Ureter (tissue), 1 donor: ENCODE measurements at places on chromosomes 1 and 21. TPM values are rescaled to one million over a fixed set of nuclear protein-coding genes. Genes with fewer than 3 reads are reported as not detected.

DNA sequence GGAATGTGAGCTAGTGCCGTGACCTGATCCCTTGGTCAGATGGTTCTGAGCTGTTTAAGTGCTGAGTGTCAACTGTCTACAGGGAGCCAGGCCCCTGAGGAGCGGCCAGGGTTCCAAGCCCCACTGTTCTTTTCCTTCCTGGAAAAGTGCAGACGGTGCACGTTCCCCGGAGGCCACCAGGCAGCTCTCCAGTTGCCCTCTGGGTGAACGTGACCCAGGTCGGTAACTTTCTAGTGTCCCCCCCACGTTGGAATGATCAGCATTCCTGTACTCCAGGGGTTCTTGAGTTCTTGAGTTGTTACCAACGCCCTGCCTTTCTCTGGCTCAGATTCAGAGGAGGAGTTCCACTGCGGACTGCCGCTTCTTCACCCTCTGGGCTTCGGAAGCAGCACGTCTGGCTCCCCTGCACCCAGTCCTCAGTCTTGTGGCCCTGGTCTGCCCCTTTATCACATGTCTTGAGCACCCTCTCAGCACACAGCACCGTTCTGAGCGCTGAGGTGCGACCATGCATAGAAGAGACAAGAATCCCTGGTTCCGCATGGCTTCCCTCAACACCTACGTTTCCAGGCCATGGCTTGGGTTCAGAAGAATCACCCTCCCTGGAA is 131.5 kb downstream of the DHRS3 start:
- DNase-seq: no peak

GRCh38 chr1:85366391-85367170 is 90.1 kb upstream of the BCL10 start:
- DNase-seq: no peak

- no peak for DNase-seq
Measured at GRCh38 chr1:42454403-42454802, 1.4 kb downstream of the ZMYND12 start.

TRAF3IP3 gene
- total RNA-seq: 6.2 TPM

RCAN3 gene
- total RNA-seq: 19.0 TPM

DNA sequence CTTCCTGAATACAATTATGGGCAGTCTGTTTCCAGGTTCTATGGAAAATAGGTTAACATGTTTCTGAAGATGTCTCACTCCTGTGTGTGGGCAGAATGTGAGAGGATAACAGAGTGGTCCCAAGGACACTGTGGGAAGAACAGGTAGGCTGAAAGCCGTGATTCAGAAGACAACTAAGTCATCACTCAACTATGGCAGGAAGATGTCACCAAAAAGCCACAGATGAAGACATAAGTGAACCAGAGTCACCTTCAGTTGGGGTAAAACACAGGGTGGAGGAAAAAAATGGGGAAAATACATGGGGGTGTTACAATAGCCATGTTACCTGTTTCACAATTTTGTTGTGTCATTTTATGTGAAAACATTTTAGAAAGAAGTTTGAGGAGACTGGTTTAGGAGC is 75.1 kb downstream of the UCHL5 start:
- no peak for DNase-seq

DNA sequence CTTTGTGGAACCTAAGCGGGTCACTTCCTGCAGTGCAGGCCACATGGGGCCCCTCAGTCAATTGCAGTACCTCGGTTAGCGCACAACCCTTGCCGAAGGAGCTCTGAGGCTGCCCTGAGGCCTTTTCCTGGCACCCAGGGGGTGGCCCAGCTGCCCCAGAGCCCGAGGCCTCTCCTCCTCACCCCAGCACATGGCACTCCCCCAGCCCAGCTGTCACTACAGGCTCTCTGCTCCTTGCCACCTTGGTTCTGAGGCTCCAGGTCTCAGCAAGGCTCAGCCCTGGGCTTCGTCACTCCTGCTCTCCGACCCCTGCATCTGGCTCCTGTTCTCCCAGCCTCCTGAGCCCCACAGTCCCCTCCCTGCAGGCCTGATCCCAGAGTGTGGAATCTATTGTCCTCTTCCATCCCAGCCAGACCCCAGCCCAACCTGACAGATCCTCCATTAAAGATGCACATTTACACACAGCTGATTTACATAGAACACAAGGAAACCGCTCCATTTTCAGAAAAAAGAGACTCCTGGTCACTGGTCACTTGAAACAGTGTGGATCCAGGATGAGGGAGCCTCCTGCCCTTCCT is 192.8 kb upstream of the POU3F1 start:
- DNase-seq: no peak

GRCh38 chr1:21616372-21616771 is 52.8 kb downstream of the RAP1GAP start:
- no peak for DNase-seq

- DNase-seq: no peak
Measured at GRCh38 chr1:81114191-81114590, 686.5 kb upstream of the ADGRL2 start.

CD2 gene
- total RNA-seq: 7.1 TPM

CSTB gene
- 181 TPM for total RNA-seq

DNA sequence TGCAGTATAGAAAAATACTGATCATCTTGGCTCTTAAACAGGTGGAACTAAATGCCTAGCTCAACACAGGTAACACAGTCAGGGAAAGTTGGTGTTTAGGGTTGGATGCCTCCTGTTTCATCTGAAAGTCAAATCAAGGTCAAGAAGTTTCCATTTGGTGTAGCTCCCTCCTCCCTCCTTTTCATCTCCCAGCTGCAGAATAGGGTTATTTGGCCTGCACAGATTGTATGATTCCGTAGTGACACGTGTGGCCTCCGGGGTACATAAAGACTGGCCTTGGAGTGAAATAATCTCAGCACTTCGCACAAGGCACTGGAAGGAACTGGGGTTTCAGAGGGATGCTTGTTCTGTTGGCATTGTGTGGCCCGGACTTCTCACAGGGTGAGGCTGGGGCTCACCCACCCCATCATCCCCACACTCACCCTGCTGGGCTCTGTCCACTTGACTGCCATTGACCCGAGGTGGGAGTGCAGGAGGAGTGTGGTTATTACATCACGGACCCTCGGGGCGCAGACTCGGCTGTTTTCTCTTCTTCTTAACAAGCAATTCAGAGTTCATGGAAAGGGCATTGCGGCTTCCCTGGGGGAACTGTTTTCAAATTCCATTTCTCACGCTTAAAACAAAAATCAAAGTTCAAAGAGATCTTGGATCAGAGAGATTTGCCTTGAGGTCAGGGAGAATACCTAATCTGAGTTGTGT is 18.4 kb downstream of the IGSF5 start:
- DNase-seq: no peak

TEKT2 gene
- not detected for total RNA-seq

MMEL1 gene
- 18.1 TPM for total RNA-seq

TMEM269 gene
- 0.18 TPM for total RNA-seq

DNA sequence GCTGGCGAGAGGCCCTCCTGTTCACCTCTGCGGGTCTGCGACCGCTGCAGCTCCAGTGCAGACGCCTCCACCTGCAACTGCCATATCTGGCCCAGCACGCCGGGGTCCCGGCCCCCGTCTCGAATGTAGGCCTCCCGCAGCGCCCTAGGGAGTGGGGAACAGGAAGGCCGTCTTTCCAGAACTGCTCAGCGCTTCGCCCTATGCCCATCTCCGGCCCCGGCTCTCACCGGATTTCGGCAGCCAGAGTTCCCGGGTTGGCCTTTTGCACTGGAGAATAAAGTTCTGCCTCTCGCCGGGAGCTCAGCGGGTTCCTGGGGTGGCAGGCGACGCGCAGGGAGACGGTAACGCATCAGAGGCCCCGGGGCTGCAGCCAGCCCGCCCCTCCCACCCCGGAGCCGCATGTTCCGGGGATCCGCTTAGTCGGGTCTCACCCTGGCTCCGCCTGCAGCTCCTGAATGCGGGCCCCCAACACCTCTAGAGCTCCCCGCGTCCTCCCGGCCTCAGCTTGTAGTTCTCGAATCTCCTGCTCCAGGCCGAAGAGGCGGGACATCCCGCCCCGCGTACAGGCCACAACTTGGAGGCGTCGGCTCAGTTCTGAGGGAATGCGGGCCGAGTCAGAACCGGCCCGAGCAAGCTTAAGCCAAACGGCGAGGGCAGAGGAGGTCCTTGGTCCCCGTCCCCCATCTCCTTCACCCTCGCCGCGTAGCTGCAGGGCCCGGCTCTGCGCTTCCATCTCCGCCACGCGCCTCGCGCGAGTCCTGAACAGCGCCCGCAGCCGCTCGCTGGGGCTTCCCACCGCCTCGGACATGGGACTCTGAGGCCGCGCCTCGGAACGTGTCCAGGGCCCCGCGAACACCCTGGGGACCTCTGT is 1.1 kb downstream of the CCDC17 start:
- peak; percentile 54 for DNase-seq

COQ8A gene
- total RNA-seq: 32.7 TPM

SPRR4 gene
- not detected for total RNA-seq

DNA sequence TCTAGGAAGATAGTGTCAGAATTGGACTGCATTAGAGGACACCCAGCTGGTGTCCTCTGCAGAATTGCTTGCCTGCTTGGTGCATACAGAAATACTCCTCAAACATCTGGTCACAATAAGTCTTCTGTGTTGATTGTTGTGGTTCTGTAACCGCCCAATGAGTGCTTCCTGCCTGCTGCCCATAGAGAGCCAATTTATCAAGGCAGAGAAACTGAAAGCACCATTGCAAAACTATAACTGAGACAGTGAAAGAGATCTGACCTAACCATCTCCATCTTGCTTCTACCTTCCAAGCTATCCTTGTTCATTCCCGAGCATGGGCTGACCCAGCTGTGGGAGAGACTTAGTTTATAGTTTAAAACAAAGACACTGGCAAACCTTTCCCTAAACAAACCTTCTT is 462.4 kb upstream of the RGS18 start:
- no peak for DNase-seq

C1QA gene
- total RNA-seq: 64.0 TPM

SLC30A10 gene
- not detected for total RNA-seq

DNA sequence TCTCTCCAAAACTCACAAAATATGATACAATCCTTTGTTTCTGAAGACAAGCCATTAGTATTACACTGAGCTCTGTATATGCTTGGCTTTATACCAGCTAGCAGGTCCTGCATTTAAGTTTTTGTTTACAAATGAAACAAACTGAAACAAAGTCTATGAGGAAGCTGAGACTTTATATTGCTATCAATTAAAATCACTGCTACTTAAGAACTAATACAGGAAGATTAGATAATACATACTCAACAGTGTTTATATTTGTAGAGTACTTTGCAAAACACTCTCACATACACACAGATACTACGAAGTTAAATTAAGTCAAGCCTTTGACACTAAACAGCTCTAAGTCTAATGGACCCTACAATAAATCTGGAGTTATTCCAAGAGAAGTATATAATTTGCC is 247.4 kb downstream of the CRB1 start:
- no peak for DNase-seq

GRCh38 chr1:4554271-4554865 is 100.0 kb upstream of the AJAP1 start:
- DNase-seq: no peak

DNA sequence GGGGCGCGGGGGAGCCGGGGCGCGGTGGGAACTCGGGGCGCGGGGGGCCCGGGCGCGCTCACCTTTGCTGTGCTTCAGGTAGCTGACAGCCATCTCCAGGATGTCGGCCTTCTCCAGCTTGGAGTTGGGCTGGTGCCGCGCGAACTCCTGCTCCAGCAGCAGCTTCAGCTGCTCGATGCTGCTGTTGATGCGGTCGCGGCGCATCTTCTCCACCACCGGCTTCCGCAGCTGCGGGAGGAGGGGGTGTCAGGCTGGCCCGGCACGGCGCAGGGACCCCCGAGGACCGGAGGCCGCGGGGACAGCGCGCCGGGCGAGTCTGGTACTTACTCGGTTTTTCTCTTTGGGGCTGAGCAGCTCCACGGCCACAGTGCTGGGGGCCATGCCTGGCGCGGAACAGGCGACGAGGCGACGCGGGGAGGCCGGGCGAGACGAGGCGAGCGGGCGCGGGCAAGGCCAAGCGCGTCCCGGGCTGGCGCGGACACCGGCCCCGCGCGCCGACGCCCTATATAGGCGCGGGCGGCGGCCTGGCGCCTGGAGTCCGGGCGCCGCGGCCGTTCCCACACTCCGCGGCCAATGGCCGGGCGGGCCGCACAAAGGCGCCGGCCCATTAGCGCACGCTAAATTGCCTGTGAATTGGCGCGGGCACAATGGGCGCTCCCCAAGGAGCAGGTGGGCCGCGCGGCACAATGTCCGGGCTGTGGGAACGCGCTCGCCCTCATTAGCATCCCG is at the start of gene HES5:
HES5 (minus strand) TSS at position 480 of the 729 bp plus-strand sequence; CDS start at position 381, 99 bp downstream.
- DNase-seq: no peak

- DNase-seq: no peak
Measured at GRCh38 chr1:168628807-168629206, 52.4 kb downstream of the XCL1 start.

DFFA gene
- 36.1 TPM for total RNA-seq

- peak; percentile 65 for DNase-seq
Measured at GRCh38 chr1:151458802-151459330, 428 bp downstream of the POGZ start.

GRCh38 chr1:1764876-1765470 is 13.3 kb downstream of the NADK start:
- no peak for DNase-seq

DNA sequence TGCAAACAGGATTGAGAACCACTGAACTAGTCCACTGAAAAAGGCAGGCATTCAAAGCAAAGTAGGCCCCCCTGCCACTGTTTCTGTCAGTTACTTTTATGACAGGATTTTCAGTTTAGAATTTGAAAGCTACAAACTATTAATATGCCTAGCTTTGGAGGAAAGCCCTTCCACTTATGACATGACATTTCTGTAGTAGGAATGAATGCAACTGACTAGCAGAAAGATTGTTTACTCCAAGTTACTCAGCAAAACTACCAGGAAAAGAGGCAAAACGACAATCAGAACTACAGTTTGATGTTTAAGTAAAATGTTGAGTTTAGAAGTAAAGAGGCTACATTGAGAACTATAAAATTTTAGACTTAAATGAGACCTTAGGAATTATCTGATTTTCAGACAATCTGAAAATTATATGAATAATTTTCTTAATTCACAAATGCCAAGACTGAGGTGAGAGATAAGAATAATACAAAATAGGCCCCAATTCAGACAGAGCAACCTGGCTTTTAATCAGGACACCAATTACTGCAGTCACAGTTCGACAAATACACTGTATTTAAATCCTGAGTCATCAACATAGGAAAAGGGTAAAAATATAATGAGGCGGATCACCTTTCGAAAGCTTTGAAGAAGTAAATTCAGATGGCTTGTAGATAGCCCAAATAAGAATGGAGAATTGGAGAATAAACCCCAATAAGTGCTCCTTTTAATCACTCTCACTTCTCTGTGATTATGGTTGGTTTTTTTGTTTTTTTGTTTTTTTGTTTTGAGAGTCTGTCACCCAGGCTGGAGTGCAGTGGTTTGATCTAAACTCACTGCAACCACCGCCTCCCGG is 2.2 kb downstream of the PRKAB2 start:
- DNase-seq: no peak

DNA sequence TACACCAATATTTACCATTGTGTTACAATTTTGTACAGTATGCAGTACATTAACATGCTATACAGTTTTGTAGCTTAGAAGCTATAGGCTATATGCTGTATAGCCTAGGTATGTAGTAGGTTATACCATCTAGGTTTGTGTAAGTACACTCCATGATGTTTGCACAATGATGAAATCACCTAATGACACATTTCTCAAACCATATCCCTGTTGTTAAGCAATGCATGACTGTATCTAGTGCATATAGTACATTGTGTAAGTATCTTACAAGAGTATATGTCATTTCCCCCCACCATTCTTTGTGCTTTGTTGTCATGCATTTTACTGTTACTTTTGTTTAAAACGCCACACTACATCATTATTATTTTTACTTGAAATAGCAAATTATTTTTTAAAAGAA is 65.7 kb upstream of the RNF11 start:
- no peak for DNase-seq
